Lung (tissue), 17 donors: ENCODE measurements at places on chromosomes 11 and 22. TPM values are rescaled to one million over a fixed set of nuclear protein-coding genes. Genes with fewer than 3 reads are reported as not detected.

DNA sequence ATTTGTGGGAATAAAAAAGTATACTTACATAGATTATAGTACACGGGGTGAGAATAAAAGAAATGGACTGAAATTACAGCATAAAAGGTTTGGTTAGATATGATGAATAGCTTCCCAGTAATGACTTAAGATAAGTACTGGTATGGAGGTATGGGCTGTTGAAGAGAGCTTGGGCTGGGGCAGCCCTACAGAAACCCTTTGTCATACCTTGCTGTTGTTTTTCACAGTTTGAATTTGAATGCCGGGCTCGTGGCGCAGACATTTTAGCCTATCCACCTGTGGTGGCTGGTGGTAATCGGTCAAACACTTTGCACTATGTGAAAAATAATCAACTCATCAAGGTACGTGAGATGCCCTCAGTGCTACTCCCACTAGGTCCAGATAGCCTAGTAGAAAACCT is 42.3 kb upstream of the RBX1 start:
- DNase-seq = no peak

GRCh38 chr22:40939202-40939601 is 12.0 kb upstream of the RBX1 start:
- no peak for DNase-seq

DNA sequence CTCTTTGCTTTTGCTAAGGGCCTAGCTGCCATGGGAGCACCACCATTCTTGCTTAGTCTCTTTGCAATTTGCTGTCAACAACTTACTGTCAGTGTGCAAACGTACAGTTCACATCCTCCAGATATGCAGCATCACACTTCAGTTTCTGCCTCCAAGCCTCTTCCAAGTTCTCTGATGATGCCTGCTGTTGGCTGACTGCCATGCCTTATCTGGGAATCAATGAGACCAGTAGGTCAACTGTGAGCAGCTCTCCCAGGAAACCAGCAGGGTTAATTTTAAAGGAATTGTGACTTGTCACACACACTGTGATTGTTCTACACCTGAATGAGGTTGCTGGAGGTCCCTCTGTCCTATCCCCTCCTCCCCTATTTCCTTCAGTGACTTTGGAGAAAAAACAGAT is 56.0 kb downstream of the COPB1 start:
- no peak for DNase-seq

GRCh38 chr11:29026286-29026685 is 918.1 kb downstream of the METTL15 start:
- DNase-seq = no peak

- DNase-seq = no peak
Measured at GRCh38 chr22:35630387-35630793, 13.3 kb upstream of the MB start.

DNA sequence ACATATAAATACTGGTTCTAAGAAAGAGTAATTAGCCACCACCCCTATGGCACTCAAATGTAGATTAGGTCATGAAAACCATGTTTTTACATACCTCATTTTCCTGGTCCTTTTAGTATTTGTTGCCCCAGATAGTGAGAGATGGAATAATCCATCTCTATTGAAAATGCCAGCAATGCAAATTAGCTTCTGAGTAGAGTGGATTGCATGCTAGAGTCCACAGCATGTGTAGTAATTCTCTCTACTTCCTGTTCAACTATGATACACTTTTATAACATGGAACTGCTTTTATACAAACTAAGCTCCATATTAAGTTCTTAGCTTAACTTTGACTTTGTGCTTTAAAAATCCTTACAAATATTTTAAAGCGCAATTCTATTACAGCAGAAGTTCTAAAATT is 73.2 kb downstream of the TRPC6 start:
- DNase-seq = no peak

GRCh38 chr22:32202539-32203180 is 2.2 kb downstream of the RFPL2 start:
- DNase-seq = peak; percentile 63

- DNase-seq = no peak
Measured at GRCh38 chr11:92759571-92760214, 209.8 kb upstream of the MTNR1B start.

GRCh38 chr11:61281581-61282250 is 13.4 kb downstream of the VWCE start:
- DNase-seq = peak; percentile 61

GRCh38 chr11:12270215-12270797 is 107.1 kb upstream of the PARVA start:
- DNase-seq = no peak

- DNase-seq = no peak
Measured at GRCh38 chr11:5967708-5968107, 586 bp downstream of the OR56A5 start.

DNA sequence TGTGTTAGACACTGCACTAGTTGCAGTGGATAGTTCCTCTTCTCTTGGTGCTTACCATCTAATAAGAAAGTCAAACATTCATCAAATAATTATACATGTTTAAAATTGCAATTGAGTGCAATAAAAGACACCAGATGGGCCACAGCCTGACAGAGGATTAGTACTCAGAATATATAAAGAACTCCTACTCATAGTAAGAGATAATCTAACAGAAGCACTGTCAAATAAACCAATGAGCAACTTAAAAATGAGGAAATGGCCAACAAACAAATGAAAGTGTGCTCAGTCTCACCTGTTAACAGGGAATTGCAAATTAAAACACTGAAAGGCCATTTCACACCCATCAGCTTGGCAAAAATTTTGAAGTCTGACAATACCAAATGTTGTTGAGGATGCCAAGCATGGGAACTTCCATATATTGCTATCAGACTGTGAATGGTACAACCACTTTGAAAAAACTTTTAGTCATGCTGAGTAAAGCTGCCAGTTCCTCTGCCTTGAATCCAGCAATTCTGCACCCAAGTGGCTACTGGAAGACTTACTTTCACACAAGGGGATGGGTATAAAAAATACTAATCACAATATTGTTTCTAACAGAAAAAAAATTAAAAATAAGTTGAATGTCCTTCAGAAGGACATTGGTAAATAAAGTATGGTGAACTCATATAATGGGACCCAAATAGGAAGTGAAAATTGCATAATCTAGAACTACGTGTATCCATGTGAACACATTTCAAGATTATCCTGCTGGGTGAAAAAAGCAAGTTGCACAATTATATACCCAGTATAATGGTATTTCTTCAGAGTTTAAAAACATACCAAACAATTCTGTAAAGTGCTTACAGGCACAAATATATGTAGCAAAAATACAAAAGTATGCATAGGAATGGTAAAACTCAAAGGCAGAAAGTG is 41.4 kb upstream of the CREB3L1 start:
- DNase-seq = no peak

DNA sequence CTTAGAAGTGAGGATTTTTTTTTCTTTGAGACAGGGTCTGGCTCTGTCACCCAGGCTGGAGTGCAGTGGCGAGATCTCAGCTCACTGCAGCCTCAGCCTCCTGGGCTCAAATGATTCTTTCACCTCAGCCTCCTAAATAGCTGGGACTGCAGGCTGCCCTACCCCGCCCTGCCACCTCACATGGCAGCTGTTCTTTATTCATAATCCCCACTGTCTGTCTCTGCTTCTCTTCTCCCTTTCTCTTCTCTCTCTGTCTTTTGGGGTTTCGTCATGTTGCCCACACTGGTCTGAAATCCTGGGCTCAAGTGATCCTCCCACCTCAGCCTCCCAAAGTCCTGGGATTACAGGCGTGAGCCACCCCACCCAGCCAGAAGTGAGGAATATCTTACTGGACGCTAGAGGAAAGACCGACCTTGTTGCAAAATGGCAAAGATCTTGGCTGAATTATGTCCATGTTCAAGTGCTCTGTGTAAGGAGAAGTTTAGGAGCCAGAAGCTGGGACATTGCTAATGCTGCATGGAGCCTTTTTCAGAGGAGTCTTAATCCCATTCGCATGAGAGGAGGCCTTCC is 21.9 kb downstream of the KRTAP5-5 start:
- DNase-seq = no peak

GRCh38 chr22:36366291-36366708 is 21.5 kb downstream of the MYH9 start:
- DNase-seq = peak; percentile 28

- no peak for DNase-seq
Measured at GRCh38 chr11:2442589-2442988, 1.7 kb downstream of the TRPM5 start.

DNA sequence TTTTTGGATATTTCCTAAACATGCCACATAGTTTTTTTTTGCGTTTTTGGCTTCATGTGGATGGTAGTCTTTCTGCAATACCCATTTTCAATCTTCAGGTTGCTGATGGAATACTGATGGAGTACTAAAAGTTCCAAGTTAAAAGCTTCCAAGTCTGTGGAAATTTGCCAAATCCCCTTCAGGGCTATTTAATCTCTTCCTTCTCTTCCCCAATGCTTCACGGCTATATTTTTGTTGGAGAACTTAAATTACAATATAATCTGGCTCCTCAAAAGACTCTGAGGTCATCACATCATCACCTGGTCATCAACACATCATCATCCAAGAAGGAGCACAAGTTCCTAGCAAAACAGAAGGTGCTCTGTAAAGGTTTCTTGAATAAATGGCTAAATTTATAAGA is 881.0 kb upstream of the TENM4 start:
- no peak for DNase-seq

DNA sequence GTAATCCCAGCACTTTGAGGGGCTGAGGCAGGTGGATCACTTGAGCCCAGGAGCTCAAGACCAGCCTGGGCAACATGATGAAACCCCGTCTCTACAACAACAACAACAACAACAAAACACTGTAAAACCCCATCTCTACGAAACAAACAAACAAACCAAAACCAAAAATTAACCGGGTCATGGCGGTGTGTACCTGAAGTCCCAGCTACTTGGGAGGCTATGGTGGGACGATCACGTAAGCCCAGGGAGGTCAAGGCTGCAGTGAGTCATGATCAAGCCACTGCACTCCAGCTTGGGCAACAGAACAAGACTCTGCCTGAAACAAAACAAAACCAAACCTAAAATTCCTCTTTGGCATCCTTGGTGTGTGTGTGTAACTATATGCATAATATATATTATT is 7.0 kb upstream of the POLA2 start:
- no peak for DNase-seq

GRCh38 chr22:31508536-31508935 is 12.2 kb downstream of the SFI1 start:
- no peak for DNase-seq

DNA sequence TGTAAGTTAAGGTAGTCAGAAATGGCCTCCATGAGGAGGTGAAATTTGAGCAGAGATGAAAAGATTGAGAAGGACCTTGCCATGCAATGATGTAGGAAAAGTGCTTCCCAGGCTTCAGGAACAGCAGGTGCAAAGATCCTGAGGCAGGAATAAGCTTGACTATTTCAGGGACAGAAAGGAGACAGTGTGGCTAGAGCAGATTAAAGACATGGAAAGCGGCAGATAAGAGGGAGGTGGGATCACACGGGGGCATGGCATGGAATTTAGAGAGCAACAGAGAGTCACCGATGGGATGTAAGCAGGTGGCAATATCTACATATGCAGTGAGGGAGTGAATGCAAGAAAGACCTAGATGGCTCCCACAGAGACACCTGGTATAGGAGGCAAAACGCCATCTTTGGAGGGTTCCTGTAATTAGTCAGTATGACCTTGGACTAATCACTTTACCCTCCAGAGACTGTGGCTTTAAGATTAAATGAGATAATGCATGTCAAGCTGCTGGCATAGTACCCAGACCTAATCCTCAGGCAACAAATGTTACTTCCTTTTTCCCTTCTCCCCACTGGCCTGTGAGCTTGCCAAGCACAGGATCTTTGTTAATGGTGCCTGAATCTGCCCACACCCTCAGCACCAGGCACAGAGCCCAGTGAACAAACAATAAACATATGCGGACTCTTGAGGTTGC is 24.6 kb upstream of the ACER3 start:
- peak; percentile 78 for DNase-seq

DNA sequence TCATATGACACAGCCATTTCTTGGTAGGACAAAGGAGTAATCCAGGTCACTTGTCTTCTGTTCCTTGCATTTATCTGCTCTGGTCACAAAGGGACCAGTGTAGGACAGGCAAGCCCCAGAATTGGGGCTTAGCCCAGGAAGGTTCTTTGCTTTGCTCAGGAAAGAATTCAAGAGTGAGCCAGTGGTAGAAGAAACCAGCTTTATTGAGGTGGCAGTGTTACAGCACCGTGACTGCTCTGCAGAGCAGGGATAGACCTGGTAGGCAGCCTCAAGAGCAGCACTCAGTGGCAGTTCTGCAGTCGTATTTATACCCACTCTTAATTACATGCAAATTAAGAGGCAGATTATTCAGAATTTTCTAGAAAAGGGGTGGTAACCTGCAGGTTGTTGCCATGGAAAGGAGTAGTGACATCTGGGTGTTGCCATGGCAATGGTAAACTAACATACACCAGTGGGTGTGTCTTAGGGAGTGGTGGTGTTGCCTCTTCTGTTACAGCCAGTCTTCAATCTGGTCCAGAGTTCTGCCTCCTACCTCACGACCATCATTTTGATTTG is 84.9 kb upstream of the RAB1B start:
- no peak for DNase-seq

The OR2D2 gene
- polyA plus RNA-seq = not detected

The MB gene
- polyA plus RNA-seq = 3.1 TPM

The BTG4 gene
- 0.23 TPM for polyA plus RNA-seq

The FDXACB1 gene
- polyA plus RNA-seq = 2.3 TPM

The ZNF214 gene
- 1.1 TPM for polyA plus RNA-seq

The EHF gene
- 43.4 TPM for polyA plus RNA-seq

The OR2AT4 gene
- polyA plus RNA-seq = not detected

The IGLL1 gene
- polyA plus RNA-seq = not detected

The TEX12 gene
- polyA plus RNA-seq = 0.09 TPM
